ENCODE measurements at places on chromosomes 1 and 21. TPM values are rescaled to one million over a fixed set of nuclear protein-coding genes. Genes with fewer than 3 reads are reported as not detected.

The OR2L8 gene
- not detected for total RNA-seq

The KMO gene
- total RNA-seq, result 0.35 TPM

The PADI2 gene
- not detected for total RNA-seq

The PTPN7 gene
- total RNA-seq, result not detected
